COLO829 (cell line): ENCODE measurements at places on chromosomes 2 and 18.

DNA sequence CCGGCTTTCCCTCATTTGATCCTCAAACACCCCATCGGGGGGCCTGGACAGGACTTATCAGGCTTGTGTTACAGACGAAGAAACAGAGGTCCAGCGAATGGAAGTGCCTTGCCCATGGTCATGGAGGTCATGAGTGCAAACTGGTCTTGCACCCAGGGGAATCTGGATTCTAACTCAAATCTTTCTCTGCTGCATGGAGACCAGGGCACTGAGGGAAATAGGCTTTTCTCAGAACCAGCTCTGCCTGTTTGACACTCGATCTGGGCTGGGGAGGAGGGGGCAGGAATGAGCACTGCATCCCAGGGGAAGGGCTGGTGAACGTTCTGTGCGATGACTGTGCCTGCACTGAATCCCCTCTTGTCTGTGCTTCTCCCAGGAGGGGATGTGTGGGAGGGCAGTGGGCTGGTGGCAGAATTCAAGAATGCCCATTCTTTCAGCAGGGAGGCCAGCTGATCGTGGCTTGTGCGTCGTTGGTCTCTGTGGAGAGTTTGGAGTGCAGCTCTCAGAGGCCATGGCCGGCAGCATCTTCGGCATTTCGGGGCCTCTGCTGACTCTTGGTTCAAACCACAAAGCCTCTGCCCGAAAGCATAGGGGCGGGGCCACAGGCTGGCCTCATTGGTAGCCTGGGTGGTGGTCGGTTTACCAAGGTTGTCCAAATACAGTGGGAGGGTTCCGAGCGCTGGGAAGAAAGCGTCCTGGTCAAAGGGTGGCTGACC, 171.6 kb downstream of the DDX1 start:
- DNase-seq = peak; percentile 44

DNA sequence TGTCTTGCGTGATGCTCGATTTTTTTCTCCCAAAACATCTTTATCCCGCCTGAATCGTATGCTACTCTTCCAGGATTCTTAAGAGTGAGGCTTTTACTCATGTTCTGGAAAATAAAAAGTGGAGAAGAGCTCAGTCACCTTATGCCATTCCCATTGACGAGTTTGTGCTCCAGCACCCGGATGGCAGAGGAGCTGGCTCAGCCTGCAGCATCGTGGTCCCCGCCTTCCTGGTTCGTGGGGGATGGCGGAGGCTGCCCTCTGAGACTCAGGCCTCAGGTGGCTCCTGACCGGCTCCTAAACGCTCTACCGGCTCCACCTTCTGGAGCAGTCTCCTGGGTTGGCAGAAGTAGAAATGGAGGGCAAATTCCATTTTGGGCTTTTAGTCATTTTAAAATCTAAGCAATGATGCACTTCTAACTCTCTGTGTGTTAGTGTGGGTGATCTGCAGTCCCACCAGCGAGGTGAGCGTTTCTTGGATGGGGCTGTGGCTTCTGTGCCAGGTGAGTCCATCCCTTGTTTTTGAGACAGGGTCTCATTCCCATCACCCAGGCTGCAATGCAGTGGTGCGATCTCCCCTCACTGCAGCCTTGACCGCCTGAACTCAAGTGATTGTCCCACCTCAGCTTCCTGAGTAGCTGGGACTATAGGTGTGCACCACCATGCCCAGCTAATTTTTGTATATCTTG, 27.8 kb downstream of the RTP5 start:
- no peak for DNase-seq

- no peak for DNase-seq
Measured at GRCh38 chr2:8203364-8203763, 478.5 kb upstream of the ID2 start.

DNA sequence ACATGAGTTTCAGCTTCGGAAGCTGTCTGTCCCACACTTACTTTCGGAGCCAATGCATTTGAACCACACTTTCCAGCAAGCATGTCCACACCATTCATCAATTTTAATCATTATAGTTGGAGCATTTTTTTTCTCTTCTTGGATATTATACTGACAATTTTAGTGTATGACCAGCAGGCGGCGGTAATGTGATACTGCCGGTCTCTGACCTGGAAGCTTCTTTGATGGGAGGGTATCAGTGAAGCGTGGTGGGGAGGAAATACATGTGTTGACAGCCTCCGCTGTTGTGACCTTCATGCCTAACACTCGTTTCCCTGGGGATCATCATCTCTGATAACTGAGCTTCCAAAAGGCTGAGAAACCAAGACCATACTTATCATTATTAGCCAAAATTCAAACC, 231.7 kb downstream of the GBX2 start:
- no peak for DNase-seq

- no peak for DNase-seq
Measured at GRCh38 chr2:229660951-229661350, 53.4 kb downstream of the DNER start.

- no peak for DNase-seq
Measured at GRCh38 chr18:13278062-13278630, 59.6 kb downstream of the LDLRAD4 start.

GRCh38 chr2:148519013-148519412, 125.5 kb upstream of the EPC2 start:
- DNase-seq = no peak

DNA sequence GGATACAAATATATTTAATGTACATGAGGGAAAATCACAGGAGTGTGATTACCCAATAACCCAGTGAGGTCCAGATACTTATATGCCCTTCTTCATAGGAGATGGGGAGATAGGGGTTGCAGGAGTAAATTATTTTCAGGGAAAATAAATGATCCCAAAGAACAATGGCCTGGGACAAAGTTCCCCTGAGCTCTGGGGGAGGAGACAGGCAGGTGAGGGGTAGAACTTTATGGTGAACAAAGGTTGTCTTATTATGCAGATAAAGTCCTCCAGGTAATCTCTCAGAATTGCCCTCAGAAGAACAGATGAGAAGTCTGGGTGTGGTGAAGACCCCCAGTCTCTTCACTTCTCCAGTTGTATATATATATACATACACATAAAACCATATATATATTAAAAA, 22.1 kb upstream of the RMDN2 start:
- no peak for DNase-seq

- no peak for DNase-seq
Measured at GRCh38 chr2:14975381-14975780, 342.9 kb downstream of the LRATD1 start.

DNA sequence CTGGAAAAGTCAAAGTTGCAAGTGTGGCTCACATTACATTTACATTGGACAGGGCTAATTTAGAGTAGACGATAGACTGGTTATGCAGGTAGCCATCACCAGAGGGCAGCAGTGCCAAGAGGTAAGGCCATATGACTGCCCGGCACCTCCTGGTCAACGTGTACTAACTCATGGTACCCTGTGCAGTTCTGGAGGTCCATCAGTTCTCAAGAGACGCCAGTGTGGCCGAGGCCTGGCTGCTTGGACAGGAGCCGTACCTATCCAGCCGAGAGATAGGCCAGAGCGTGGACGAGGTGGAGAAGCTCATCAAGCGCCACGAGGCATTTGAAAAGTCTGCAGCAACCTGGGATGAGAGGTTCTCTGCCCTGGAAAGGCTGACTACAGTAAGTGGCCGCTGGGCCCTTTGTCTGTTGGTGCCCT, 65.8 kb upstream of the EML6 start:
- DNase-seq = peak; percentile 50

- DNase-seq = no peak
Measured at GRCh38 chr18:44960580-44960979, 279.9 kb downstream of the SETBP1 start.

GRCh38 chr2:190575263-190575662, 40.7 kb upstream of the NEMP2 start:
- no peak for DNase-seq

GRCh38 chr2:213500881-213501280, 216.6 kb downstream of the SPAG16 start:
- no peak for DNase-seq

- no peak for DNase-seq
Measured at GRCh38 chr2:180258041-180258537, 251.0 kb upstream of the CWC22 start.

DNA sequence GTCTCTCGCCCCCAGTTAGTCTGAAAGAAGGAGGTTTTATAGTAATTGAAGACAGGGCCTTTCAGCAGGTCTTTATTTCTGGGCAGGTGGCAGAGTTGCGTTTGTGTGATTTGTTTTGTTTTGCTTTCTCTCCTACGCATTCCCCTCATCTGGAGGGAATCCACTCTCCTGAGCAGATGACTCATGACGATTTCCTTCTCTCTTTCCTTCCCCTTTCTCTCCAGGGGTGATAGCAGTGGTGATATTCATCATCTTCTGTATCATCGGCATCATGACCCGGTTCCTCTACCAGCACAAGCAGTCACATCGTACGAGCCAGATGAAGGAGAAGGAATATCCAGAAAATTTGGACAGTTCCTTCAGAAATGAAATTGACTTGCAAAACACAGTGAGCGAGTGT, 888.8 kb downstream of the CNTNAP5 start:
- DNase-seq = no peak

GRCh38 chr18:63158676-63159291, 160.8 kb downstream of the BCL2 start:
- DNase-seq = no peak

- no peak for DNase-seq
Measured at GRCh38 chr2:38533180-38533579, 69.5 kb downstream of the HNRNPLL start.

GRCh38 chr2:111118481-111118980, 2.2 kb upstream of the BCL2L11 start:
- DNase-seq = no peak

GRCh38 chr2:144548088-144548487, 28.2 kb upstream of the ZEB2 start:
- DNase-seq = no peak

GRCh38 chr2:68031043-68031442, 31.8 kb downstream of the C1D start:
- no peak for DNase-seq

GRCh38 chr2:230665263-230665691, 47.4 kb upstream of the CAB39 start:
- no peak for DNase-seq

GRCh38 chr2:235543851-235544688, 50.2 kb downstream of the AGAP1 start:
- no peak for DNase-seq

- DNase-seq = peak; percentile 71
Measured at GRCh38 chr2:30147715-30148610, 1.2 kb downstream of the YPEL5 start.

DNA sequence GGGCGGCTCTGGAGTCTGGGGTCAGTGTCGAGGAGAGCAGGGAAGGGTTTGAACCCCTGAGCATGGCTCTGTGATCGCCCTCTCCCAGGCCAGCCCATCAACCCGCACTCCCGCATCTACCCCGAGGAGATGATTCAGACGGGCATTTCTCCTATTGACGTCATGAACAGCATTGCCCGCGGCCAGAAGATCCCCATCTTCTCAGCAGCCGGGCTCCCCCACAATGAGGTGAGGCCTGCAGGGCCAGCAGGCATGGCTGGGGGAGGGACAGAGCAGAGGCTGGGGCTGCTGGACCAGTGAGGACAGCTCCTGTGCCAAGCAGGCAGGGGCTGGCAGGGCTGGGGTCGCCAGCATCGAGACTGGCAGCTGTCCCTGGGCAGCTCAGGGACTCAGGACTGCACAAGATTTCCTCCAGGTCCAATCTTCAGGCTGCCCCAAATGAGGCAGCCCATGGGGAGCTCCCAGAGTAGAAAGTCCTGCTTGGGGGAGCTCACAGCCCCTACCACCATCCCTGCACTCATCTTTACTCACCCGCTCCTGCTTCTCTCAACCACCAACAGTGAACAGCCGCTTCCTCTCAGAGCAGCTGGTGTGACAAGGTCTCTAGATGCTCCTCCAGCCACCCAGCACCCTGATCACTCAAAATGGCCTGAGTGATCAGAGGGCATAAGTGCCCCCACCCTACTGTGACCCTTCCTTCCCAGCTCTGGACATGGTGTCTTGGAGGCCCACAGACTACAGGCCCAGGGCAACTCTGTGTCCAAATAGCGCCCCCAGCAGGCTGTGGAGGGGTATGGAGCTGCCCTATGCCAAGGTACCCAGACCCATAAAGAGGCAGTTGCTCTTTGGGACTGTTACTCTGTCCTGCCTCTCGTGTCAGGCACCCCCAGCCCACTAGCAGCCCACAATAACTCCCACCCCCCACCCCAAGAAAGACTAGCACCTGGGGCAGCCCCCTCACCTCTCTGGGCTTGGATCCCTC, 18.3 kb upstream of the ANKRD53 start:
- DNase-seq = no peak

DNA sequence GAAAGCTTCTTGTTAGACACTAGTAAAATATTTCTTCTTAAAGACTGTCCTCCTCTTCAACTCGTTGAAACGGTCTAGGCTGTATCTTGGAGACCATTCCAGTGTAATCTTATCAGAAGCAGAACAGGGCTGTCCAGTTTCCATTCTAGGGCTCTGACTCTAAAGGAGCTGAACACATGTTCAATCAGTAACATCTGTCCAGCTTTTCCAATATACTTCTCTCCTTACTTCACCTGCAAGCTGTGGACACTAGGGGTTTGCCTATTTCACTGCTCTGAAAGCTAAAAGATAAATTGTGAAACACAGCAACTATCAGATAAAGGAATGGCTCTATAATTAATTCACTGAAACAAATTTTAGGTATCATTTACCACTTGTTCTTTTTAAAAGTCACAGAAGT, 73.8 kb downstream of the ZNF385B start:
- no peak for DNase-seq

DNA sequence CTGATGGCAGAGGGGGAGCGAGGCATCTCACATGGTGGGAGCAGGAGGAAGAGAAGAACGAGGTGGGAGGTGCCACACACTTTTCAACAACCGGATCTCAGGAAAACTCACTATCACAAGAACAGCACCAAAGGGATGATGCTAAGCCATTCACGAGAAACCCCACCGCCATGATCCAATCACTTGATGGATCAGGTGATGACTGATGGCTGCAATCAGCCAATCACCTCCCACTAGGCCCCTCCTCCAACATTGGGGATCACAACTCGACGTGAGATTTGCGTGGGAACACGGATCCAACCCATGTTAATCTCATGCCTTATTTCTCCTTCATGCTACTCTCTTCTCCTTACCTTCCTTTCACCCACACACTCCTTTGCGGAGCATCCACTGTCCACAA, 143.6 kb downstream of the ANTXR1 start:
- DNase-seq = no peak

DNA sequence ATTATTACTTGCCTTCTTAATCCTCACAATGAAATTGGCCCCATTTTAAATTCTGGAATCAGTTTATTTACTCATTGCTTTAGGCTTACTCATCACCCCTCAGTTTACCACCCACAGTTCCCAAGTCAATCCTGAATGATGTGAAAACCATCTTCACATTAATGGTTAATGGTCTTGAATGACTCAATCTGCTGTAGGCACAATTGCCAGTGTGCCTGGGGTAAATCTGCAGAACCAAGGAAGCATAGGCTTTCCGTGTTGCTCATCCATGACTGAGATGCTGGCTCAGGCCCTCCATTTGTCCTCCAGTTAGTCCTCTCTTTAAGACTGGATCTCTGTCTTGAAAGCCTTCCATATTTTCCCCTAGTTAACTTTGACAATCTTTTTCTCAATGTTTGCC, 164.5 kb downstream of the PMAIP1 start:
- DNase-seq = no peak

- DNase-seq = peak; percentile 66
Measured at GRCh38 chr2:48248251-48248933, 281.6 kb upstream of the STON1 start.

GRCh38 chr2:20430461-20431300, 16.2 kb upstream of the RHOB start:
- no peak for DNase-seq

GRCh38 chr2:25159949-25160348, 8.4 kb downstream of the POMC start:
- peak; percentile 8 for DNase-seq
